ENCODE measurements at places on chromosomes 1 and 21. TPM values are rescaled to one million over a fixed set of nuclear protein-coding genes. Genes with fewer than 3 reads are reported as not detected.

The CFAP298 gene
- 30.7 TPM for total RNA-seq

The SPRR2E gene
- total RNA-seq: not detected

The IFI16 gene
- 98.0 TPM for total RNA-seq

The PRAMEF18 gene
- not detected for total RNA-seq

DNA sequence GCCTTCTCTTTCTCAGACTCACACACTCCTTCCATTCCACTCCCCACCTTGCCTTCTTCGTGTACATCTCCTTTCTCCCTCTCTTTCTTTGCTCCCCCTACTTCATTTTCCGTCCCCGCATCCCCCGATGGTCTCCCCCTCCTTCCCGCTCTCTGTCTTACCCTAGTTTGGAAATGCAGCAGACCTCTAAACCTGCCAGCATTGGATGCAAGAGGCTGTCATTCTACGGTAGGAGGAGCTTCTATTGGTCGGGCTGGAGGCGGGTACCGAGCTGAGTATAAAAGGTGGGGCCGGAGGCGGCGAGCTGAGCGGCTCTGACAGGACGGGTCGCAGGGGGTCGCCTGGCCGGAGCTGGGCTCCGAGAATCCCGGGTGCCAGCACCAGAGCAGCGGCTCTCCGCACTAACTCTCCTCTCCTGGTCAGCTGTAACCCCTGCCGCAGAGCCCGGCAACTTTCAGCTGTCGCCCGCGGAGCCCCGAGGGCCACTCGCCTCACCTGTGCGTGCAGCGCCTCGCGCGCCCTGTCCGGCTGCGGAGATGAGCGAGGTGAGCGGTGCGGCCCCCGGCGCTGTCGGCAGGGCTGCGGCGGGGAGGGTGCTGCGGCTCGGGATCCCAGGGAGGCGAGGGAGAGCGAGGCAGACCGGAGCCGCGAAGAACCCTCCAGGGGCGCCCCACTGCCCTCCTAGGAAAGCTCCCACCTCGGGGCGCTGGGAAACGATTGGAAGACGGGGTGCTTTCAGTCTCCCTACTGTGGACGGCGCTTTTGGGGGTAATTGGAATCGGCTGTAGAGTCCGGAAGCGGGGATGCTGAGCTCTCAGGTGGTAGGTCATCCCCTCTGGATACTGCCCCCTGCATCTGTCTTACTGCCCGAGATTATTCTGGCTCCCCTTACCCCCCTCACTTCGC lies at the start of gene PCP4L1:
TSS of gene PCP4L1 (plus strand) at position 307 of the 906 bp plus-strand sequence. CDS start at position 537, 230 bp downstream.
- DNase-seq: peak; percentile 84

DNA sequence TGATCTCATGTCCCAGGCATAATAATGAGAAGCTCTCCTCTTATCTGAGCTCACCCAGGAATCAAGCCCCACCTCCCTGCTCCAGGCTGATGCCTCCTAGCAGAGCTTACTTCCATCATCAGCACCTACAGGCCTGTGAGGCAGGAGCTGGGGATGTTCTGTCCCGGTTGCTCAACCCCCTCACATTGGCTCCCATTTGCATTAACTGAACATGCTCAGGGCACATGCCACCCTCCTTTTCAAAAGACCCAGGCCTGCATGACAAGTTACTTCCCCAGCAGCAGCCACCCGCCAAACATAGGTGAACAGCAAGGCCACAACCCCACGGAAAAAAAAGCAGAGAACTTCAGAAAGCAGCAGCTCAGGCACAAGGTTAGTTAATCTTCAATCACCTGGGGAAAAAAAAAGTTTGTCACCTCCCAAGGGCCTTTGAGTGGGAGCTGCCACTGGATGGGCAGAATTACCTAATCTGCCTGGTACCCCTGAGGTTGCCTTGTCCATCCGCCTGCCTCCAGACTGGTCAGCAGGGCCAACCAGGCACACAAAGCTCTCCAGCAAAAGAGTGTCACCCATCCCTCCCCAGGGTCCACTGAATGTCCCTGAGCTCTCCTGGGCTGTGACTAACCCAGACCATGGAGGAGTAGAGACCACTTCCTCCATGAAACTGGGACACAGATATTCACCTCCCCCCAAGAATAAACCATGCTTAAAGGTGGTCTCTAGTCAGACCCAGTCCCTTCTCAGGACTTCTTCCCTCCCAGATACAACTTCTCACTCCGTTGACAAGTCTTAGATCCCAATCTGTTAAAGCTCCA lies 4.4 kb downstream of the KCNN3 start:
- DNase-seq: no peak

GRCh38 chr1:148166558-148167492 lies 14.7 kb upstream of the NBPF11 start:
- no peak for DNase-seq

DNA sequence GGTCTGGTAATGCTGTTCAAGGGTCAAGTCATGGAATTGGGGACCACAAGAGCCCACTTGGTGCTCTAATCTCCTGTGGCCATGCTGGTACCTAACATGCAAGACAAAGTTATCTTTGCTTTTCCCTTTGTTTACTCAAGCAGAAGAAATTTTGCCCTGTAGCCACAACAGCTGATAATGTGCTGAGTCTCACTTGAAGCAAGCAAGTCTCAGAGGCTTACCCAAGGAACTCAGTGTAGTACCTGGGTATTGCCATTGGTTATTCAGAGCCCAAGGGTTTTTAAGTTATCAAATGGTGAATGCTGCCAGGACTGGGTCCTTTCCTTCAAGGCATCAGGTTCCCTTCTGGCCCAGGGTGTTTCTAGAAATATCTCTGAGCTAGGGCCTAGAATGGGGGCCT lies 198.9 kb upstream of the RNPC3 start:
- no peak for DNase-seq

- DNase-seq: no peak
Observed at GRCh38 chr21:35548904-35549615, 500.0 kb upstream of the RUNX1 start.

GRCh38 chr1:159430985-159431384 lies 1.0 kb upstream of the OR10J4 start:
- DNase-seq: no peak

DNA sequence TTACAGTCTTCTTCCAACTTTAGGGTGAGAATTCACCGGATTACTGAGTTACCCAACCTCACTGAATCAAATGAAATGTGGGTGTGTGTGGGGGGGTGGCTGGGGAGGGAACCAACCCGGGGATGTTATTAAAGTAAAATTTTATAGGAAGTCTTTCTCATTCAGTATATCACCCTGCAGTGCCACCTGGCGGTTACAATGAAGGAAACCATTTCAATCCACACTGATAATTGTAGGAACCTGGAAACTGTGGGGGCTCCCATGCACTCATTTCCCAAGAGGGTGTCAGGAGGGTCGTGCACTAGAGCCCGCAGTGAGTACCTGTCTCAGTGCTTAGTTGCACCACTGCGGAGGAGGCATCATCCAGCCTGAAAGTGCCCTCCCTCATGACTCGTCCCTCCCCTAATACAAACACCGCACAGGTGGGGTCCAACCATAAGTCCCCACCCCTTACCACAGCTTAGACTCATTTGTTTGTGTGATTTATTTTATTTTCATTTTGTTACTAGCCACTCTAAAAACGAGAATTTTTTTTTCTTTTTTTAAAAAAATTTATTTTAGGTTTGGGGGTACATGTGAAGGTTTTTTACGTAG lies 29.1 kb upstream of the IGSF5 start:
- DNase-seq: no peak

- no peak for DNase-seq
Observed at GRCh38 chr1:14592004-14592631, 6.4 kb upstream of the KAZN start.

GRCh38 chr1:94071976-94072375 lies 49.0 kb downstream of the ABCA4 start:
- DNase-seq: no peak

- no peak for DNase-seq
Observed at GRCh38 chr21:42432695-42433094, 29.0 kb downstream of the UBASH3A start.

- peak; percentile 71 for DNase-seq
Observed at GRCh38 chr1:46171351-46171750, 3.5 kb upstream of the TSPAN1 start.

All from upper lobe of right lung (tissue), 1 donor.